Hypothalamus (tissue), 51 donors: ENCODE measurements at places on chromosomes 2 and 18.
A peak's percentile ranks its signal among the peaks of the same experiment; 100 is the strongest.

- no peak for DNase-seq
Observed at GRCh38 chr2:44894058-44894457, 47.4 kb upstream of the SIX3 start.

DNA sequence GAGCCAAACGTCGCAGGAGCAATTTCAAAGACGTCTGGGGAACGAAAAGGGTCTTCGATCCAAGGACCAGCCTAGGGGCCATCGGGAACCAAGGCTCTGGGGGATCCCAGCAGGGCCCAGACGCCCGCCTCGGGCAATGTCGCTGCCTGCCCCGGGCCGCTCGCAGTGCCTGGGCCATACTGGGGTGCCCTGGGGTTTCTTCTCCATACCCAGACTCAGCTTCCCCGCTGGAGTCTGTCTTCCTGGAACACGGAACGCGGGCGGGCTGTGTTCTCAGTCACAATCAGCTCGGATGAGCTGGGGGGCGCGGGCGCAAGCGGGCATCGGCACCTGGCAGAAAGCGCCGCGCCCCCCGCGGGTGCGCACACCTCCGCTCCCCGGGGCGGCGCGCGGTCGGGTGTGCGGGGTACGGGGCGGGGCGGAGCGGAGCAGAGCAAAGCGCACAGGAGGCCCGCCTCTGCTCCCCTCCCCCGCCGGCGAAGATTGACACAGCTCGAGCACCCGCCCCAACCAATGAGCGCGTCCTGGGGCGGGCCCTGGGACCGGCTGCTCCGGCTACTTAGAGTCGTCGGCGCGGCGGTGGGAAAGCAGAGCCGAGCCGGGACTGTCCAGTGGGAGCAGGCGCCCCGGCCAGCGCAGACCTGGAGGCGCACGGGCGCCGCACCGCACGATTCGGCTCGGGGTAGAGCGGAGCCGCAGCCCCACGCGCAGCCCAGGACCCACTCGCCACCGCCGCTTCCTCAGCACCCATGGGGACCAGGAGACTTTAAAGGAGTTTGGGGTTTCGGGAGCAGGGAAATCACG lies at the start of gene LRATD1:
LRATD1 (plus strand) TSS at position 585 of the 804 bp plus-strand sequence. CDS start 1,263 bp downstream, outside the sequence.
- peak; percentile 32 for DNase-seq

- DNase-seq, result no peak
Observed at GRCh38 chr2:208182835-208183234, 7.0 kb downstream of the C2orf80 start.

DNA sequence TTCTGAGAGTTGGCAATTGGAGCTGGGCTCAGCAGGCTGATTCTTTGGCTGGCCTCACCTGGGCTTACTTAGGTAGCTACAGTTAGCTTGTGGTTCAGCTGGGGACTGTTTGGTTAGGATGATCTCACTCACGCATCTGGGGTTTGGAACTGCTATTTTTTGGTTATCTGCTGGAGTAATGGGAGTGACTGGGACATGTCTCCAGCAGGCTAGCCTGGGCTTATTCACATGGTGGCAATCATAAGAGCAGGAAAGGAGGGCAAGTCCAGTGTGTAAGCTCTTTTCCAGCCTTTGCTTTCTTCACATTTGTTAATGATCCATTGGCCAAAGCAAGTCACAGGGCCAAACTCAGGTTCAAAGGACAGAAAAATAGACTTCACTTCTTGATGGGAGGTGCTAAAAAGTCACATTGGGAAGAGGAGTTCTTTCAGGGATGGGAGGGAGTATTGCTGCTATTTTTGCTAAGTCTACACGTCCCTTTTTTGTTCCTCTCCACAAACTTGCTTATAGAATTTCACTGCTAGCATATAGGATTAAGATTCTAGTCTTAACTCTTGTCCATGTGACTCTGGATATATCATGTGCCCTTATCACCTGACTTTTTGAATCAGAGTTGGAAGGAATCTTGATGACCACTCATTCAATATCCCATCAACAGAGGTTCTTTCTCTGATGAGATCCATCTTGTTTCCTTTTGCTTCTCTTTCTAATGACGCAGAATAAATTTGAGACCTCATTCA lies 174.0 kb downstream of the ZFP36L2 start:
- no peak for DNase-seq

DNA sequence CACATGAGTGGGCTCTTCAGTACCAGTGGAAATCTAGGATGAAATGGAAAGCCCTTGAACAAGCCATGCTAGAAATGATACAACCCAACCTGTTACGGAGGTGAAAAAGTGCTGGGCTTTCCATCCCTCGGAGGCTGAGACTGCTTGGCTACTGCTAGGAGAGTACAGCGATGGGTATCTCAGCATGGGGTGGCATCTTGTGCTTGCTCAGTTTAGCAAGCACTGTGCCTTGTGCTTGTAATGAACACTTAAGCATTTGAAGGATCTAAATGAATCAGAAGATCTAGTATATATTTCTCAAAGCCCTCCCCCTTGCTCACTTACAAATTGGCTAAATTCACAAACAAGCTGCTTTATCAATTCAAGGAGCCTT lies 44.3 kb upstream of the EHBP1 start:
- DNase-seq, result no peak

DNA sequence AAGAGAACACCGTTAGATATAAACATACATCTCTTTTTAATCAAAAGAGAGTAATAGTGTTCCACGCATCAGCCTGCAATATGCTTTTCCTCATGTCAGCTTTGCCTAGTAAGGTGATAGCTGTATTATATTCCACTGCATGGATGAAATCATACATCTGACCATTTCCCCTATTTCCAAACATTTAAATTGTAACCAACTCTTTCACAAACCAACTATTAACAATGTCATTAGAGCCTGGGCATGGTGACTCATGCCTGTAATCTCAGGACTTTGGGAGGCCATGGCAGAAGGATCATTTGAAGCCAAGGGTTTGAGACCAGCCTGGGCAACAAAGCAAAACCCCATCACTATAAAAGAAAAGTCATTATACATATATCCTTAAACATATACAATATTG lies 284.8 kb downstream of the BCL11A start:
- DNase-seq, result no peak

DNA sequence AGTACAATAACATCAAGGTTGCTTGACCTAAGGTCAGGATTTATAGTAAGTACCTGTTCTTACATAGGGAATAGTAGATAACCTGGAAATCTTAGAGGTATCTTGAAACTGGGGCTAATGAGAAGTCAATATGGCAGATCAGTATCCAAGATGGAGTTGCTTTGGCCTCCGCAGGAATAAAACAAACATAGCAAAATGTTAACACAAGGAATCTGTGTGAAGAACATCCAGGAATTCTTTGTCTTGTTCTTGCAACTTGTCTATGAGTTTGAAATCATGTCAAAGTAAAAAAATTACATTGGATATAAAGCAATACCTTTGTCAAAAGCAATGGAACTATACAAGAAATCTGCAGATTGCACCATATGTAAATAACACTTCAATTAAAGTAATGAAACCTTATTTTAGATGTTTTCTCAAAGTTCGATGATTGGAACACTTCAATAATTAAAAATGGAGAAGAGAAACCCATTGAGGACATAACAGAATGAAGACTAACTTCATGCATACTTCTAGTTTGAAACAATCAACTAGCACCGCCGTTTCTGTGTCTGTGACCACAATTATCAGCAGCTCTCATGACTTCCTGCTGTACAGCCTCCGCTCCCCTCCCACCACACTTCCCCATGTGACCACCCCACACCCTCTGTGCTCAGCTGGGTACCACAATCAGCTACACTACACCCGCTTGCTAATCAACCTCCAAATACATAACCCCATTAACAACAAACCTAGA lies 27.6 kb downstream of the C2orf76 start:
- no peak for DNase-seq

DNA sequence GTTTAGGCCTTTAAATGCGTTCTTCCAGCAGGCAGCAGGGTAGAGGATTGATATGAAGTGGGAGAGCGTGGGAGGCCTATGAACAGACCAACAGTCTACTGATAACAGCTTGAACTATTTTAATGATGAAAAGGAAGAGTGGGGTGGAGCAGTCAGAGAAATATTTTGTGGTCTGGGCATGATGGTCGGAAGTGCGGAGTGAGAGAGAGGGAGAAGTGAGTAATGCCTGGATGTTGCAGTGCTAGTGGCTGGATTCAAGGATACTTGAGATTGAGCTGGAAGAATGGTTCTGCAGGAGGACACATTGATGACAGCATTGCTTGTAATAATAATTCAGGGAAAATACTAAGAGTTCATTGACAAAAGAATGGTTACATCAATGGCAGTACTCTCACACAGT lies 151.0 kb upstream of the DAPL1 start:
- no peak for DNase-seq

- DNase-seq, result no peak
Observed at GRCh38 chr2:15649561-15650255, 58.0 kb downstream of the DDX1 start.

GRCh38 chr2:20299113-20299512 lies 51.5 kb downstream of the PUM2 start:
- DNase-seq, result no peak

GRCh38 chr2:46387292-46387691 lies 90.1 kb downstream of the EPAS1 start:
- DNase-seq, result no peak

DNA sequence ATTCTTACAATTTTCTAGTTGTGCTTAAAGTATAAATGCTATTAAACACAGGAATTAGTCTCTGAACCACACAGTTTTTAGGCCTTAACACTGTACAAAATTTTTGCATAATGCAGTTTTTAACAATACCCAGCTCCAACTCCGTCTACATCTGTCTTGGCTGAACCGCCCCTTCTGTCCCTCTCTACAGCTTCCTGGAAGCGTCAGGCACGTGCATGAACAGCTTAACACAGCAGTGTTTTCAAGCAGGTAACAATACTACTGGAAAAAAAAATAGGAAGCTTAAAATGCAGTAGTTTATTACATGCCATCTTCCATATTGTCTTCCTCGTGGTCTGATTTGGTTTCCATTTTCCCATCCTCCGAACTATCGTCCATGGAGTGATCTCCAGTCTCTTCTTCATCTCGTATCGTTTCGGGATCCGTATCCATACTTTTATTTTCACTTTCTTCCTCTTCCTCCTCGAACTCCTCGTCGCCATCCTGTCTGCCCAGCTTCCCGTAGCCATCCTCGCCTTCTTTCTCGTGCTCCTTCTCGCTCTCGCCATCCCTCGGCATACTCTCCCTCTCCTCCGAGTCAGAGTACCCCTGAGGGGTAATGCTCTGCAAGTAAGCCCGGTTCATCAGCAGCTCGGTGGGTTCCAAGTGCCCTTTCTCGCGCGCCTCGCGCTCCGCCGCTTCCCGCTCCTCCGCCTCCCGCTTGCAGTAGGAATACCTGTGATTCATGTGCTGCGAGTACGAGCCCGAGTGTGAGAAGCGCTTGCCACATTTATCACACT lies 130.6 kb downstream of the ZEB2 start:
- no peak for DNase-seq

- no peak for DNase-seq
Observed at GRCh38 chr2:114122930-114123329, 233.0 kb downstream of the ACTR3 start.

DNA sequence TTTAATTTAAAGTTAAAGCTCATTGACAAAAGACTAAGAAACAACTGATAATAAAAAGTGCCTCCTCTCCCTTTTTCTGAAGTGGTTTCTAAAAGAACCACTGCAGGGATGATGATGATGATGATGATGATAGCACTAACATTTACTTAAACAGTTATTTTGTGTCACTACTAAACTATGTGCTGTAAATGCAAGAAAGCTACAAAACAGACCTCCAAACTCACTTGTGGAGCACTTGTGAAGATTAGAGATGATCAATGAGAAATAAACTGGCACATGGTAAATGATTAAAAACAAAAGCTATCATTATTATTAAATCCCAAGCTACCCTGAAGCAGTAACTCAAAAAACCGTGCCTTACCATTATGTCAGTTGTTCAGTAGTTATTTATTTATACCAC lies 88.7 kb downstream of the SLC8A1 start:
- DNase-seq, result no peak

- no peak for DNase-seq
Observed at GRCh38 chr2:85589181-85589580, 5.0 kb downstream of the VAMP5 start.

DNA sequence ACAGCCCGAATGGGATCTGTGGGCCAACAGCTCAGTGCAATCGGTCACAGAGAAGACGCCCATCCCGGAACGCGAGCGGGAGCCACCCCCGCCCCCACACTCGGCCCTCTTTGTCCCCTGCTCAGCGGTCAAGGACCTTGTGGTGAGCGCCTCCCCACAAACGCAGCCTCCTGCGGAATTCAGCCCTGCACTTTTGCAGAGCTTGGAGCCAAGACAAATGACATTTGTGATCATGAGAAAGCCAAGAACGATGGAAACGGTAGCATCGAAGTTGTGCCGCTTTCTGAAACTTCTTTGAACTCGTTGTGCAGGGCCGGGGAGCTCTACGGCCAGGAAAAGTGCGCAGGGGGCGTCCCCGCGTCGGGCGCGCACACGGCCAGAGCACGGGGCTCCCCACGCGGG lies 6.7 kb upstream of the SALL3 start:
- DNase-seq, result no peak

GRCh38 chr18:3067722-3068121 lies 54.8 kb upstream of the LPIN2 start:
- DNase-seq, result no peak

GRCh38 chr2:196959281-196959680 lies 32.8 kb upstream of the PGAP1 start:
- no peak for DNase-seq

DNA sequence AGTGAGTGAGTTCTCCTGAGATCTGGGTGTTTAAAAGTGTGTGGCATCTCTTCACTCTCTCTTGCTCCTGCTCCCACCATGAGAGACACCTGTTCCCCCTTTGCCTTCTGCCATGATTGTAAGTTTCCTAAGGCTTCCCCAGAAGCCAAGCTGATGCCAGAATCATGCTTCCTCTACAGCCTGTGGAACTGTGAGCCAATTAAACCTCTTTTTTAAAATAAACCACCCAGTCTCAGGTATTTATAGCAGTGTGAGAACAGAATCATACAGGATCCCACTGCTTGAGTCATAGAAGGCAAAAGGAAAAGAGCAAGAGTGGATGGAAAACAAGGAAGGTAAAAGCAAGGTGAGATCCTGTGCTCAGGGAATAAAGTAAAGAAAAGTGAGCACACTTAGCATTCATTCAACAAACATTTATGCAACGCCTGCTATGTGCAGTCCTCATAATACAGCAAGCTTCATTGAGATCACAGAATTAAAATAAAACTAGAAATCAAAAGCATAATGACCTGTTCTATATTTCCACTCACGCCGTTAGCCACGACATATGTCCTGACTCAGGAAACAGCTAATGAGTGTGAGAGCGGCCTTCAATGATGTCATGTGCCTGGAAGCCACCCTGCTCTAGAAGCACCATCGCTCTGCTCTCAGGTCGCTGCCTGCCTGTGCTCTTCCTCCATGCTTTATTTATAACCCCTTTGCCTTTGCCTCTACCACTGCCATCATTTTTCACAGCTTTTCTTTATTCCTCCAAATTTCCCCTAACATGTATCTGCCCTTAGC lies 11.3 kb upstream of the COPS8 start:
- no peak for DNase-seq

- DNase-seq, result no peak
Observed at GRCh38 chr2:71897137-71897480, 250.6 kb downstream of the CYP26B1 start.

DNA sequence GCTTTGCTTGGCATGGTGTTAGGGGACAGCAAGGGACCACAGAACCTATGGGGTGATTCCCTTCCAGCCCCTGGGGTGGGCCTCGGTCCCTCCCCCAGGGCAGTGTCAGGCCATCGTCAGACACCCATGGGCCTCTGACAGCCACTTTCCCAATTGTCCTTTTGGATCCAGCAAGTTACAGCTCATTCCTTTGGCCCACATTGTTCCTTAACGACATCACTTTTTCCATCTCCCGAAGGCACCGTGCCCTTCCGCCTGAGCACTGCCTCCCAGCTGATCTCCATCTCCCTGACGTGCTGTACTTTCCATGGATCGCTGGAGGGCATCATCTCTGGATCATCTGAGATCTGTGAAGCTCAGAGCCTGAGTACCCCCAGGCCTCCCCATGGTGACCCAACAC lies 10.4 kb upstream of the KCNK3 start:
- DNase-seq, result no peak
